ENCODE measurements at places on chromosomes 2 and 18.

DNA sequence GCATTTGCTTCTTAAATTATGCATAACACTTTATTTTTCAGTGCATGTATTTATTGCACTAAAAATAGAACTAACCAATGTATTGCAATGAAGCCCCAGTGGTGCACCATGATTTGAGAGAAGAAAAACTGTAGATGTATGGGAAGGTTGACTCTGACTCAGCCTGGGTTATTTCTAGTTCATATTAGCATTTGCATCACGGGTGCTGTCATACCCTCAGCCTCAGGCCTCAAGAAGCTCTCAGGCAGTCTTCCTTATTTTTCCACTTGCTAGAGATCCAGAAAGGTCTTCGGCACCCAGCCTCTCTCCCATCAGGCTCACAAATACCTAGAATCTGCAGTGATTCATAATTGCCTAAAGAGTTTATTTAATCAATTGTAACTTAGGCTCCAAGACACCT lies 148.0 kb downstream of the DNER start:
- no peak for DNase-seq

GRCh38 chr2:216507220-216508160 lies 8.8 kb downstream of the RPL37A start:
- no peak for DNase-seq

DNA sequence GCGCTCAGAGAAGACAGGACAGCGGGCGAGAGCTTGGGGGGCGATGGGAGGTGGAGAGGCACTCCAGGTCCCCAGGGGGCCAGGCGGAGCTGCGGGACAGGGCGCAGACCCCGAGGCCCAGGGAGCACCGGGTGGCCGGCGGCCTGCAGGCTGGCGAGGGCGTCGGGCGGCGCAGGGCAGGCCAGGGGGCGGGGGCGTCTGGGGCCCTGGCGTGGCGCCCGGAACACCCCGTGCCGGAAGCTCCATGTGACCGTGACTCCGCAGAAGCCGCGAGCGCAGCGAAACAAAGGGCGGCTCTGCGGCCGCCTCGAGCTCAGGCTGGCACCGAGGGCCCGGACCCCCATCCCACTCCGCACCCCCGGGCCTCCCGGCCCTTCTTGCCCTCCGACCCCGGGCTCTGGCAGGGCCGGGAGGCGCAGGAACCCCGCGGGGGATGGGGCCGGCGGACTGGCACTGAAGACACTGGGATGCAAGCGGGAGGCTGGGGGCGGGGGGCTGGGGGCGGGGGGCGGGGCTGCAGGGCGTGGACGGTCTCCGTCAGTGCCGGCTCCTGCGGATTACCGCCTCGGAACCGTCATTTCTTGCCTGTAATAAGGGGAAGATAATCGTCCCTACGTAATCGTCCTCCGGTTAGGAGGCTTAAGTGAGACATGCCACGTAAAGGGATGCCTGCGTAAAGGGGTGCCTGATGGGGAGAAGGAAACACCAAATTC lies 19.1 kb downstream of the SH2D6 start:
- DNase-seq = peak; percentile 80

- no peak for DNase-seq
Measured at GRCh38 chr2:223042704-223043118, 9.3 kb upstream of the KCNE4 start.

DNA sequence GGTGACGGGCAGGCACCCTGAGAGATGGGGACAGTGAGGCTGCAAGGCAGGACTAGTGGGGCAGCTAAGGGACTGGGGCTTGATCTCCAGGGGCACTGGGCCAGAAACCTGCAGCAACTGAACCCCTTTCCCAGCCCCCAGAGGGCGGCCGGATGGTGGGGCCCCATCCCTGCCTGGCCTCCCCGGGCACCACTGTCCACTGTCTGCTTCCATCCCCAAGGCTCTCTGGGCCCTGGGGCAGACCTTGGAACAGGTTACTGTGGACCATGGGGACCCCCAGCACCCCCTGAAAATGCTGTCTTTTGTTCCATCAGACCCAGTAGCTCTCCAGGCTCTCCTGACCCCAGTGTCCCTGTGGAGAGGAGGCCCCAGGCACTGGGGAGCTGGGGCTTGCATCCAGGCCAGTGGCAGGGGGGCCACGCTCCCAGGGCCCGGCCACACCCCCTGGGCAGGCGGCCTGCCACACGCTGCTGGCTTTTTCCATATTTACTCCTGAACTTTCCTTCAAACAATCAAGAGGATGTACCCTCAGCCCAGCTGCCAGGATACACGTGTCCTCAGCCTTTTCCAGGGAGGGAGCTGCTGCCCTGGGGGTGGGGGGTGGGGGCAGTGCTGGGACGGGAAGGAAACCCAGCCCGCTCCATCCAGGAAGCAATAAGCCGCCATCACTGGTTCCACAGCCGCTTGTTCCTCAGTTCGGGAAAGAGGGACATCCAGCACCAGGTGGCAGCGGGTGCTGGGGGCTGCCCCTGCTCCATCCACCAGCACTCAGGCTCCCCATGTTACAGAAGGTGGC lies 102.3 kb upstream of the ODC1 start:
- no peak for DNase-seq

DNA sequence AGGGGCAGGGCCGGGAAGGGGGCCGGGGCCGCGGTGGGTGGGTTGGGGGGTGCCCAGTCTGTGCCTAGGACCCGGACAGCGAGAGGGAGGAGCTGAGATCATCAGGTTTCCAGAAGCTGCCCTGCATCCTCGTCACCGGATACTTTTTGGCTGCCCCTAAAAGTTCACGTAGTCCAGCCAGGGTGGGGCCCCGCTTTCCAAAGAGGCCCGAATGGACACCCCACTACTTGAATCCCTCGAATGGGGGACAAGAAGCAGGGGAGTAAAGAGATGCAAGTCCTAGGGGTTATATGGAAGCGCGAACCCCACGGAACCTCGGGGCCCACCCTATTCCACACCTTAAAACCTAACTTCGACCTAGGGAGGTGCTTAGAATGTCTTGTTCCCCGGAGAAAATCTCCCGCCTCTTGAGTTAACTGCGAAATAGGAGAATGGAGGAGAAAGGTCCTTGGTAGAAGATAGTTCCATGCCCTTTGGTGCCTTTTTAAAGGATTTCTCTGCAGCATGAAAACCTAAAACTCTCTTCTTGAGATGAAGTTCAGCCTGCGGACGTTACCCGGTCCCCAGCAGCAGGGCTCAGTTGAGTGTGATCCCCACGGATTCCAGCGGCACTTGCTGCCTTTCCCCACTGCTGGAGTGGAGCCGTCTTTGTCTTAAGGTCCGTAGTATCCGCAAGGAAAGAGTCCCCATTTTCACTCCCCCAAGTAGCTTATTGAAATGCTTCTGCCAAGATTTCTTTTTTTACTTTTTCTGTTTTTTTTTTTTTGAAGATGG lies 2.1 kb upstream of the RNF152 start:
- DNase-seq = no peak

DNA sequence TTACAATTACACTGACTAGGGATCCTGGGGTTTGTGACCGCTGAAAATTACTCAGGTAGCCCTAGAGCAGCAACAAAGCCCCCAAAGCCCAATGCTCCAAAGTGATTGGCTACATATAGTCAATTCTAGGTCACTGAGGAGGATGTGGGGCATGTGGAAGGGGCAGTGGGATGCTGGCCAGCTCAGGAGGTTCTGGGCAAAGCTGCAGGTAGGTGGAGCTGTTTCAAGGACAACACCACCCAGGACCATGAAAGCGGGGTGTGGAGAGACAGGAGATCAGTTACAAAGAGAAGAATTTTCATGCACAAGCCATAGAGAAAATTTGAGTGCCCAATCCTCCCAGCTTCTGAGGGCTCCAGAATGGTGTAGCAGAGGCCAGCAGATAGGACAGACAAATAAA lies 75.0 kb upstream of the CCDC85A start:
- DNase-seq = no peak

GRCh38 chr2:39530411-39530866 lies 93.4 kb upstream of the MAP4K3 start:
- no peak for DNase-seq

GRCh38 chr2:217797661-217798069 lies 205.1 kb downstream of the TNS1 start:
- no peak for DNase-seq

GRCh38 chr2:234496835-234497593 lies at the start of gene ARL4C:
Gene ARL4C (minus strand): TSS chr2:234497081. CDS start chr2:234496586, 495 bp downstream.
- peak; percentile 79 for DNase-seq

DNA sequence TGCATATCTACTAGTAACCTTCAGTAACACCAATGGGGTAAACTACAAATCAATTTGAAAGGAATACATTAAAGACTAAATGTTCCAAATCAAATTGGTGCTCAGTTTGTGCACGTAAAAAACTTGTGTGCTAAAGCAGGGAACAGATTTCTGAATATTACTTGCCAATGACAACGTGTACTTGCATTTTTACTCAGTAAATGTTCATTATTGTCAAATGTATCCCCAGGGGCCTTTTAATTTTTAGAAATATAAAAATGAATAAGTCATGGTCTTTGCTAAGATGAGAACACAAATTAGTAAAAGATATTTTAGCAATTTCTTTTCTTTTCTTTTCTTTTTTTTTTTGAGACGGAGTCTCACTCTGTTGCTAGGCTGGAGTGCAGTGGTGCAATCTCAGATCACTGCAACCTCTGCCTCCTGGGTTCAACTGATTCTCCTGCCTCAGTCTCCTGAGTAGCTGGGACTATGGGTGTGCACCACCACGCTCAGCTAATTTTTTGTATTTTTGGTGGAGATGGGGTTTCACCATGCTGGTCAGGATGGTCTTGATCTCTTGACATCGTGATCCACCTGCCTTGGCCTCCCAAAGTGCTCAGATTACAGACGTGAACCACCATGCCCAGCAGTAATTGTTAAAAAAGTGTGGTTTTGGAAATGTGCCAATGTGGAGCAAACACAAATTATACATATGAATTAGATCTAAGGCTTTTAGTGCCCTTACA lies 52.6 kb downstream of the PMAIP1 start:
- DNase-seq = no peak

GRCh38 chr2:227413371-227413770 lies 25.6 kb upstream of the SCYGR1 start:
- DNase-seq = no peak

DNA sequence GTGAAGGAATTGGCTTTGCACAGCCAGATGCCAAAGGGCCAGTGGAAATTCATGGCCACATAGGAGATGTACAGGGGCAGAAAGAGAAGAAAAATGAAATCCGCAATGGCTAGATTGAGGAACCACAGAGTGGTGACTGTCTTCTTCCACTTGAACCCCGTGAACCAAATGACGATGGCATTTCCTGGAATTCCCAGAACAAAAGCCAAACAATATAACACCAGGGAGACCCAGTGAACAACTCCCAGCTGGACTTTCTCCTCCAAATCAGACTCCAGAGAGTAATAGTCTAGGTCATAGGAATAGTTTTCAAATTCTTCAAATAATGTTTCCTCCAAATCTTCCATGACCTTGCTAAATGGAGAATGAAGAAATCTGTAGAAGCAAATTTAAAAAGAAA lies 17.2 kb downstream of the EEF1B2 start:
- DNase-seq = no peak

DNA sequence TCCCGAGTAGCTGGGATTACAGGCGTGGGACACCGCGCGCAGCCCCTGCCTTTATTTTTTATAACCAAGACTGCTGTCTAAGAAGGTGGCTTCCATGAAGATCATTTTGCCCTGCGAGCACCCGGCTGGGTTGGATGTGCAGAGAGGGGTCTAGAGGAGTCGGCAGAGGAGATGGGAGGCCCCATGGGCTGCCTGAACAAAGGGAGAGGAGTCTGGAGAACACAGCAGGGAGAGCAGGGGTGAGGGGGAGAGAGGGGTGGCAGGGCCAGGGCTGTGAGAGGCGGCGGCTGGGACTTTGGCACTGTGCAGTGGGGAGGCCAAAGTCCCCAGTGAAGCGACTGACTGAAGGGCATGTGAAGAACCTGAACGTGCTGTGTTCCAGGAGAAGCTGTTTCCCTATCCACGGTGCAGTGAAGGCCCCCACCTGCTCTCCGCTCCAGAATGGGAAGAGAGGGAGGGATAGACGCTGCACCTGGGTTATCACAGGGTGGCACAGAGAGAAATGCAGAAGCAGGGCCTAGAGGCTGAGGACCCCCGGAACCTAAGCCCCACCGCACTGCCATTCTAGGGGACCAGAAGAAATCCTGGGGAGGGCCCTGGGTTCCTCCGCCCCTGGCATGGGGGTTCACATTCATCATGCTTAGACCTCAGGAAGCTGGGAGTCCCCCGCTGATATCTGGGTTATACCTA lies 24.8 kb upstream of the FOSL2 start:
- DNase-seq = no peak

- peak; percentile 80 for DNase-seq
Measured at GRCh38 chr2:98412751-98413458, 31.8 kb upstream of the INPP4A start.

GRCh38 chr2:70923378-70924015 lies 12.2 kb upstream of the ATP6V1B1 start:
- no peak for DNase-seq

DNA sequence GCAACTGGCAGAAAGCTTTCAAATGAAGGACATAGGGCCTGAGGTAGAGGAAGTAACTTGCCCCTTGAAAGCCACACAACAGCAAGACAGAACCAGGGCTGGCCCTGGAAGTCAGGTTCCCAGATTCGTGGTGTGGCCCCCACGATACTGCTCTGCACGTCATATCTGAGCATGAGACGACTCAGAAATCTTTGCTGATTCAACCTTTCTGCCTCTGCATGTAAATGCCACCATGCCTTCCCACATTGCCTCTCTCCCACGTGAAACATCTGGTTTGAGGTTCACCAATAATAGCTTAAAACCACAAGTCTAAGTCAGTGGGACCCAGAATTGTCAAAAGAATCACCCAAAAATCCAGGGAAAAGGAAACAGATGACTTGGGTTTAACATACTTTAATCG lies 214.0 kb upstream of the TRIB2 start:
- DNase-seq = peak; percentile 24

DNA sequence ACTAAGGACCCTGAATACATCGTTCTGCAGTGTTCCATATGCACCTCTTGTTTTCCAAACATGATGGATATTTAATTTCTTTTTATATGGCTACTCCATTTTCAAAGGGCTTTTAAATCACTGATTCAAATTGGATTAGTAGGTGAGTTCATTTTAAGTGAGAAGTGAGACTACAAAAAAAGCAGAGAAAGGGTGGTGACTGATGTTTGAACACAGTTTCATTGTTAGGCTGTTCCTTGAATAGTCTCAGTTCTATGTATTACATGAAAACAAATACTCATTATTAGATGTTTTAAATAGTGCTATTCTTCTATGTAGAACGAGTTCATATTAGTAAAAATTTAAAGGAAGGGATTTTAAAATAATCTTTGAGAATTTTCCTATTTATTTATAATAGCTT lies 72.7 kb upstream of the STON1 start:
- DNase-seq = no peak

GRCh38 chr2:191297033-191297432 lies 51.8 kb downstream of the MYO1B start:
- no peak for DNase-seq

All from CD4-positive, alpha-beta T cell treated with Interleukin-12 subunit alpha and Interleukin-12 subunit beta, for 1 hour (primary cell).